ENCODE measurements at places on chromosomes 11 and 22.

- no peak for DNase-seq
Measured at GRCh38 chr11:18307461-18308139, 14.3 kb downstream of the HPS5 start.

- no peak for DNase-seq
Measured at GRCh38 chr11:36074941-36075431, 131.1 kb downstream of the LDLRAD3 start.

DNA sequence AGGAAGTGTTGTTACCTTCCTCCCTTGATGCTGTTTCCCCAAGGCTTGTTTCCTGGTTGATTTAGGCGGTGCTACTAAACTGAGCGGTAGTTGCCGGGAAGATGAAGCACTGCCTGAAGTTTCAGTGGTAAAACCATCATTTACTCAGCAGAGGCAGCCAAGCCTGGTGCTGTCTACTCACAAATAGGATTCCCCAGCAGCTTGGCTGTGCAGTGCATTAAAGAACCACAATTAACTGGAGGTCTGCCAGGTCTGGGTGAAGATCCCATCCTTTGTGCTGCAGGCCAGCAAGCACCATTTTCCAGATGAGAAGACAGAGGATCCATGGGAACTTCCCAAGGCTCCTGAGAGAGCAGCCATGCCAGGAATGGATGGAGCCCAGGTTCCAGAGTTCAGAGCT lies 231.9 kb upstream of the E2F8 start:
- DNase-seq: no peak

DNA sequence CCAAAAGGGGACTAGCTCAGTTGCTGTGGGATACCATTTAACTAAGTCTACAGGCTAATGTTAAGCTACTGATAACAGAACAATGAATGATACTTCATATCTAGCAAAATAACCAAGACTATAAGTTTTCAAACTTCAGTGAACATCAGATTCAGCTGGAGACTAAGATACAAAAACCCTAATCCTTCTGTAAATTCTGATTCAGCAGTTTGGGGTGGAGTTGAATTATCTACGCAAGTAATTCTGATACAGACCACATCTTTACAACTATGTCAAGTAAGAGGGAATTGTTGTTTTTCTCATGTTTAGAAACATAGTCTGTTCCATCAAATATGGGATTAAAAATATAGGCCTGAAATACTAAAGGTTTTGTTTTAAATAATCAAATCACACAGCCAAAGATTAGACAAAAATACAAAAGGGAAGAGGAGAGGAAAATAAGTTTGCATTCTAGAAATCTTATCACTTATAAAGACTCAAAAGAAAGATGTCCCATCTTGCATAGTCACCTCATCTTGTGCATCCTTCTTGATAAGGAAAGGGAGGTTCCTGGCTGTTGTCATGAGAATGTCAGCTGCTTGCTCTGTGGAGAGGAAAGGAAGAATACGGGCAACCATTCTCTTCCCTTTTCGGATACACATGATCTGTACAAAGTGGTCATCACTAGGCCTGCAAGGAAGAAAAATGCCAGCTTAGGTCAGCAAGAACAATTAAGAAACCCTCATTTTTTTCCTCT lies 21.4 kb downstream of the PATL1 start:
- no peak for DNase-seq

DNA sequence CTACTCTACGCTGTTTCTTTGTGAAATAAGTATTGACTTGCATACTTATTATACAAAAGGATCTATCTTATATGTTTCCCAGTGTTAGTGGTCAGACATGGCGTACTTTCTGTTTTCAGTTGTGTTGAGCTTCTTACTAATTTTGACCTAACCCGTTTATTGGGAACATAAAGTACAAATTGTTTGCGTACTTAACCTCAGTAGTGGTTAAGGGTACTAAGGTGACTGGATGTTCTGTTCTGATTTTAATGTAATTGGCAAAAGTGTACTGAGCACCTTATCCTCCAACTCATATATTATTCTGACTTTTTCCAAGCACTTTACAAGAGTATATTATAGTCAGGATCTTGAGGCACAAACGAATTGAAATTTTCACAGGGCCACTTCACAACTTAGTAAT lies 17.2 kb downstream of the TBCEL start:
- DNase-seq: no peak

Data from stimulated activated CD8-positive, alpha-beta memory T cell treated with anti-CD3 and anti-CD28 coated beads, Interleukin-2, amount 100 ng/mL, for 1 hour (primary cell).